Stimulated activated CD8-positive, alpha-beta memory T cell treated with anti-CD3 and anti-CD28 coated beads, Interleukin-15, amount 100 ng/mL, for 4 hours (primary cell): ENCODE measurements at places on chromosomes 7 and 10.

GRCh38 chr10:98240524-98240923 is 27.5 kb downstream of the LOXL4 start:
- DNase-seq = no peak

DNA sequence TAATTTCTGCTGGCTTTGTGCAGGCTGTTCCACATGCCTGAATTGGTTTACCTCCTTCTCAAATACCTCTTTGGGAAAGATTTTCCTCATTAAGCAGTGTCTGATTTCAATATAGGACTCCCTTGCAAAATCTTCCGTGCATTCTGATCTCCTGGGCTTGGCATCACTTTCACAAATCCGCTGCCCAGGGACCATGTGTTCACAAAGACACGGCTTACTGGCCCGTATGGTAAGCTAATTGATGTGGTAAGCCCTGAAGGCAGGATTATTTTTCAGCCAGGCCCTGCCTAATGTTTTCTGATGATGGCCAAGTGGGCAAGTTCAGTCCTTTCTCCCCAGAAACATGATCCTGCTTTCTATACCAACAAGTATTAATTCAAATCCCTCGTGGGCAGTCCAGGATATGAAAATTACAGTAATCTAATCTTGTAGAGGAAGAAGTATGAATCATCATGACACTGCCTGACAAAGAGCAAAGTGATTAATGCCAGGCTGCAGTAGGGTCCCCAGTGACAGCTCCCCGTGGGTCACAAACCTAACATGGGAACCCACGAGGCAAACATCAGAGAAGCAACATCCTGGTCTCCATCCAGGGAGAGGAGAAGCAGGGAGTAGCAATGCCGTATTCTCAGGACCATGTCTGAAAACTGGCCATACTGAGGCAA is 11.6 kb upstream of the SVIL start:
- DNase-seq = no peak

- peak; percentile 65 for DNase-seq
Measured at GRCh38 chr10:102225646-102226541, at the start of gene ELOVL3. Gene ELOVL3 (plus strand): TSS chr10:102226299. CDS start chr10:102226549, 250 bp downstream.

GRCh38 chr10:114662646-114663217 is 4.7 kb upstream of the ABLIM1 start:
- DNase-seq = no peak

DNA sequence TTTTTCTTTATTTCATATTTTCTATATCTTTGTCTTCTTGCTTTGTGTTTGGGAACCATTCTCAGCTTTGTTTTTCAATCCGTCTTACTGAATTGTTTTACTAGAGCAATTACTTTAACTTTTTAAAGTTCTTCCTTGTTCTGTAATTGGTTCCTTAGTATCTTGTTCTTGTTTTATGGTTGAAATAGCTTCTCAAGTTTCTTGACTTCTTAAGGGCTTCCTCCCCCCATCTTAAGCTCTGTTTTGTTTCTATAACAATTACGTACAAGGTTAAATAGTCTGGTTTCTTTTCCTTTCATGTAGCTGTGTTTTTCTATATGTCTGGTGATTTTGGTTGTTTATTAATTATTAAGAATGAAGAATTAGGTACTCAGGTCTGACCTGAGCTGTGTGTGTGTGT is 158.0 kb downstream of the SDHAF3 start:
- no peak for DNase-seq

DNA sequence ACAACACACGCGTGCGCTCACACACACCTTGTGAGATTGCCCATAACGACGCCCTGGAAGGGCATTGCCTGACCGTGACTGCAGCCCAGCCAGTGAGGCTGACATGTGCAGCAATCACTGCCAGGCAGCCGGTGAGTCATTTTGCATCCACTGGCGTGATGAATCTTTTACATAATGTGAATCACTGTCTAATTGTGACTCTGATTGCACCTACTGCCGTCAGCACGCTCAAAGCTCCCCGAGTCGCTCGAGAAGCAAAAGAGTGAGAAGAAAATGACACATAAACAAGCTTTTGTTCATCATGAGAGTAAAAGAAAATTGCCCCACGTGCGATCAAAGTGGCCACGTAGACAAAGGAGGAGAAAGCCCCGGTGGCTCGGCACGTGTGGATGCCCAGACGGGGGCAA is 117.4 kb upstream of the PFKP start:
- no peak for DNase-seq

GRCh38 chr7:79471283-79471682 is 17.8 kb upstream of the MAGI2 start:
- DNase-seq = no peak

- no peak for DNase-seq
Measured at GRCh38 chr10:104218751-104219150, 13.4 kb downstream of the CFAP43 start.

GRCh38 chr7:51881309-51881708 is 564.7 kb upstream of the COBL start:
- DNase-seq = no peak

- DNase-seq = no peak
Measured at GRCh38 chr7:96174812-96175211, 147.1 kb downstream of the SLC25A13 start.

DNA sequence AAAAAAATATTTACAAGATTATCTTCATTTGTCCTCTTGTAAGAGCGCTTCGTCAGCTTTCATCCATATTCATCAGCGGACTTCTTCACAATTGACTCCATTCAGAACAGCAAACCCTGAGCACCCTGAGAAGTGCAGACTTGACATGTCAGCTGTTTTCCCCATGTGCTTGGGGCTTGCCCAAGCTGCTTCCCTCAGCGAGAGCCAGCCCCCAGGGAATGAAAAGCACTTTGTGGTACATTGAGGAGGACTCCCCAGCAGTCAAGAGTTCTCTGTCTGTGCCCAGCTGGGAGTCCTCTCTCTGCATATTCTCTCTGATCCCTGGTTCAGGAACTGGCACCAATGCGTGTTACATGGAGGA is 22.7 kb downstream of the HKDC1 start:
- no peak for DNase-seq
